T-helper 9 cell (primary cell): ENCODE measurements at places on chromosomes 7 and 10.

DNA sequence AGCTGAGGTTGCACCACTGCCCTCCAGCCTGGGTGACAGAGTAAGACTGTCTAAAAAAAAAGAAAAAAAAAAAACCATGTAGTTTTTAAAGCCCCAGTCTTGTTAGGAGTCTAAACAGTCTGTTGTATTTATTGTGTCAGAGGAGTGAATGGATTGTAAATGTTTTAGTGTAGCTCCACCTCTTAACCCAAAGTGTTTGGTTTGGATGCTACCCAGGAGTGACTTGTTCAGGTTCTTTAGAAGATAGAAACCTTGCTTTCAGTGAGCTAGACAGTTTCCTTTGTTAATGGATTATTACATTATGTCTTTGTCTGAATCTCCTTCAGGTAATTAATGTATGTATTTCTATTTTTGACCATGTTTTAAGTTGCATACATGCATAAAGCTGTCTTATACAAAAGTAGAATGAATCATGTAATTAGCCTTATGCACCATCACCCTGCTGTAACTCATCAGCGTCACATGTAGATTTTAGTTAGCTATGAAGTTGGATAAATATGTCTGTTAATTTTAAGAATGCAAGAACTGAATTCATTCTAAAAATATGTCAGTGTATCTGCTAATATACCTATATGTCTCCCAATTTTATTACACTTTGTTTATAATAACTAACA lies 97.7 kb downstream of the TAF3 start:
- DNase-seq: no peak

DNA sequence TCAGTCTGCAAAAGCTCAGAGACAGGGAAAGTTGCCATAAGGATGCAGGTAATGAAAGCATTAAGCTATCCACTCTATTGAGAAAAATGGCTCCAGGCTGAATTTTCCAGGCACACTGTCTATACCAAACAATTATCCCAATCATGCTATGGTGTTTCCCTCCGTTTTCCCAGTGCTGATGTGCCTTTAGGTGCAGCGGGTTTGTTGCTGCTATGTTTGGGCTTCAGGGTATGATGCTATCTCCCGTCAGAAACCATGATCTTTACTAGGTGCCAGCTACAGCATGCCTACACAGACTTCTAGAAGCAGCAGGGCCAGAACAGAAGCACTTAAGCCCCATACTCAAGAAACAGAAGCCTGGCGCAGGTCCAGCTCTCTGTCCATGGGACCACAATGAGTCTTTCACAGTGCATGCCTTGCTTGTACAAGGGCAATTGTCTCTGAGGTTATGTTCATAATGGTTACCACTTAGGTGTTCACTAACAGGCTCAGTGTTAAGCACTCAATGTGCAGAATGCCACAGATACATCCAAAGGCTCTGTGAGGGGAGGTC lies 19.4 kb downstream of the STEAP1B start:
- DNase-seq: no peak

DNA sequence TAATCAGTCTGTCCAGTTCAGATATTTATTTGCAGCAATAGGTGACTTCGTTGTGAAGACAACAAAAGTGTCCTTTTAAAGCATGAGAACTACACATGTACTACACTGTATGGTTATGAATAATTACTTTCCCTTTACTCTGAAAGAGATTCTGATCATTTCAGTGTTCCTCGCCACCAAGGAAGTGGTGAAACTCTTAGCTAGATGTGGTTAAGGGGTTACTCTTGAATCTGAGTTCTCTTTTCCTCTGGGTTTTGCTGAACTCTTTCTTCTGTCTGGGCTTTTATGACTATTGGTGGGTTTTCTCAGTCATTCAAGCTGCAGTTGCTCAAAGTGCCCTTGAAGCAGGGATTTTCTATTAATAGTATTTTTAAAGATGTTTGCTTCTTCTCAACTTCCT lies 127.9 kb upstream of the SEM1 start:
- DNase-seq: no peak

GRCh38 chr7:106070201-106070551 lies 41.9 kb downstream of the SYPL1 start:
- no peak for DNase-seq

DNA sequence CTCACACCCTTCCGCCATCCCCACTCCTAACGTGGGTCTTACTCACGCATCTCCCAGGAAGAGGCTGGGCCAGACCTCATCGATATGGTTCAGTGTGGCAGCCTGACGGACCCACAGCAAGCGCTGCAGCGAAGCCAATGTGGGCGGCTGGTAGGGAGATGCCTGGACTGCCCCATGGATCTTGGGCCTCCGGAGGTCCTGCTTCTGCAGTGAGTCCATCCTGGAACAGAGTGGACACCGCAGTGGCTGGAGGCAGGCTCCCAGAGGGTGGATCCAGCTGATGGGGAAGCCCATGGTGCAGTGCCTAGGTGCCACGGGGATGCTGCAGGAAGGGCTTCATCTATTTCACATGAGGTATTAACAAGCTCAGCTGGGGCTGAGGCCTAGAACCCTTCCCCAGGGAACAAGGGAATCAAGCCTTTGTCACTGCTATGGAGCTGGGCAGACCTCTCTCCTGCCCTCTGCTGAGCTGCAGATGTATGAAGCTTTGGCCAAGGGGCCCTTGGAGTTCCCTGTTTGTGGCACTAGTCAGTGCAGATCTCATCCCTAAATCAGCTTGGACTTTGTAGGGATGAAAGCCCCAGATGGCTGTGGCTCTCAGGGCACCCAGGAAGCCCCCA lies 13.7 kb upstream of the SAMD8 start:
- no peak for DNase-seq

GRCh38 chr10:118470470-118470869 lies 125.0 kb downstream of the PRLHR start:
- no peak for DNase-seq

DNA sequence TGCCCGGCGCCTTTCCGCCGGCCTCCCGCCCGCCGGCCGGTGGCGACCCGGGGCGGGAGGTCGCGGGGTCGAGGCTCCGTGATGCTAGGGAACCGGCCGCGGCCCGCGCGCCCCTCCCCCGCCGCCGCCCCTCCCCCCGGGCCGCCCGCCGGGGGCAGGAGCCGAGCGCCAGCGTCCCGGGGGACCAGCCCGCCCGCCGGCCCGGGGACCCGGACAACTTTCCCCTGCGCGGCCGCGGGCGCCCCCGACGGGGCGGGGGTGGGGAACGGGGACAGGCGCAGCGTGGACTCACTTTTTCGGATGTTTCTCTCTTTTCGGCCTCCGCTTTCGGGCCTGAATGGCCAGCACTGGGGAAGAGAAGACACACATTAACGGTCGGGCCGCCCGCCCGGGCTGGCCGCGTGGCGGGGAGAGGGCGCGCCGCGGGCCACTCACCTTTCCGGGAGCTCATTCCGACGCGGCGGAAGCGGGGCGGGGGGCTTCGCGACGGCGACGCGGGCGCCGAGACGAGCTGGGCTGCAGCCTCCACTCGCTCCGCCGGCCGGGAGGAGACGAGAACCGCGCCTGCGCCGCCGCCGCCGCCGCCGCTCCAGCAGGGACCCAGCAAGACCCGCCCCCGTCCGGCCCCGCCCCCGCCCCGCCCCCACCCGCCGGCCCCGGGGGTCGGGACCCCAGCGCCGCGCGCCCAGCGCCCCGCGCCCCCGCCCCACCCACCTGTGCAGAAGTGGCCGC lies at the start of gene SRPK2:
Gene SRPK2, minus strand, starts transcription at position 566 of the 732 bp plus-strand sequence.
- DNase-seq: peak; percentile 64

DNA sequence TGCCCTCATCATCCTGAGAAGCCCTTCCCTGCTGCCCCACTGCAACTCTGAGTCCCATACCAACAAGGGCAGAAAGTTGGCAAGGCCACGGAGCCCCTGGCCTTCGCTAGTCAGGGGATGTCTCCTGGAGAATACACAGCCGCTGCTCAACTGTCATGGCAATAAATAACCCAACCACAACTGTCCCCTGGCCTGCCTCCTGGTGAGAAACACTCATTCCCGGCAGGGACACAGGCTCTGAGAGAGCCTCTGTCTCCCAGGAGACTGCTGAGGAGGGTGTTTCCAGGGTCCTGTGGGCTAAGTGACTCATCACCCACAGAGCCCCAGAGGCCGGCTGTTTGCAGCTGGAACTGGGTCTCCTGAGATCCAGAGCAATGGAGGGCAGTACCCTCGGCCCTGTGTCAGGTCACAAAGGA lies 354.1 kb downstream of the TNS3 start:
- DNase-seq: no peak

GRCh38 chr10:79346012-79346340 lies 1.3 kb upstream of the PPIF start:
- DNase-seq: no peak

GRCh38 chr10:80532571-80532970 lies 5.1 kb upstream of the SH2D4B start:
- no peak for DNase-seq

- DNase-seq: peak; percentile 12
Observed at GRCh38 chr7:106542550-106543220, 118.3 kb downstream of the CCDC71L start.

DNA sequence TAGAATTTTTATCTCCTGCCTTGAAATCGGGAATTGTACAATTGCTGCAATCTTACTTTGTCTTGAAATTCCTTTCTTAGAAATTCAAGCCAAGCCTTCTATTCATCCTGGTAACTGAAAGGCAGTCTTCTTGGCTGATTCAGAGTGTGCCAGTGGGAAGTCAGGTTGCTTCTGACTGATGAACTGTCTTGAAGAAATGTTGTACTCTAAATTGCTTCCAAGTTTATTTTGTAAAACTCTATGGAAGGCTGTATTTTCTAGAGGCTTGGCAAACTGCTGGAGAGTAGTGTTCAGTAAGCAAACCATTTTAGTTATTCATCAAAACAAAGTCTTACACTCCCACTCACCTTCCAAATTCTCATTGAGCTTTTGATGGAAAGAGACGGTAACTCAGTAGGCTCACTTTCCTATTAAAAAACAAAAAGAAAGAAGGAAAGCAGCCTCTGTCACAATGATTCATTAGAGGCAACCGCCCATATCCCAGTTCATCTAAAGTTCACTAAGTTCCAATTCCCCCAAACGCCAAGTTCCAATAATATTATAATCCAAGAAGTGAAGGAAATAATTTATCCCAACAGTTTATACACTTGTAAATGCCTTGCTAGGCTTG lies 187.9 kb upstream of the MALRD1 start:
- DNase-seq: no peak

DNA sequence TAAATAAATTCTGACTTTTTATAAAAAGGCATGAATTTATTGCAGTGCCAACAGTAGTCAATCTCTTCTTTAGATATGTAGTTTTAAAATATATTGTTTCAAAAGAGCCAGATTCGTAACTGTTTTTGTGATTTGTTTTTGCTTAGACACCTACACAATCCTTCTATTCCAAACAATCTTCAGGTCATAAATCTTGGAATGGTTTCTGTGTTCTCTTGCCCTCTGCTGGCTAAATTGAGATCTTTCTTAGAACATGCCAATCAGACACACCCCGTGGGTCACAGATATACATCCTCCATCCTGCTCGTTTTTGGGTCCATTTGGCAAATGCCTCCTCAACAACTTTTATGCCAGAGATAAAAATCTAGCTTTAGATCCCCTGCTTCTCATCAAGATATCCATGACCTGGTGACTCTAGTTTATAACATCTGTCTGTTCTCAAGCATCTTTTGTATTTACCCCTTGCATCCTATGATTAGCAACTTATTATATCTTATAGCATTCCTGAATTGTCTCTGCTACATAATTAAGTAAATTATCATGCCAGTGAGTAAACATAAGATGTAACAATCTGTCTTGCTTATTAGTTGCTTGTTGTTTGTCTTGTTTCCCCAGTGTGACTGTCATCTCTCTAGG lies 35.3 kb upstream of the IFRD1 start:
- no peak for DNase-seq

- DNase-seq: no peak
Observed at GRCh38 chr7:158409816-158410330, 177.8 kb downstream of the PTPRN2 start.

- DNase-seq: no peak
Observed at GRCh38 chr7:139297795-139298194, 43.3 kb upstream of the FMC1 start.

- no peak for DNase-seq
Observed at GRCh38 chr10:121106611-121107010, 255.4 kb downstream of the WDR11 start.

- no peak for DNase-seq
Observed at GRCh38 chr7:45625714-45626440, 51.7 kb downstream of the ADCY1 start.

DNA sequence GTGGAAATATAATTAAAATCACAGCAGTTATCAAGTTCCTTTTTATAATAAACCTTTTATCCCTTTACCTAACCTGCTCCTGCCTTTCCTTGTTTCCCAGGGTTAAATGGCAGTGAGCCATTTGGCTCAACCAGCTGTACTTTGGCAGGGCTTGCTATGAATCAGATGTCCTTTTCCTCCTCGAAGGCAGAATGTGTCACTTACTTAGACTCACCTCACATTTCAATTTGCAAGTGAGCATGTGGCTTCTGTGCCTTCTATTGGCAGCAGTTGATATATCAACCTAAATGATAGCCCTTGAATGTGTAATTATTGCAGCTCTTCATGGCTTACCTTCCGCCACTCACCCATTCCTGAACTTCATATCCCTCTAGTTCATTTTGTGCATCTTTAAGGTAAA lies 301.7 kb downstream of the CSTF2T start:
- no peak for DNase-seq

DNA sequence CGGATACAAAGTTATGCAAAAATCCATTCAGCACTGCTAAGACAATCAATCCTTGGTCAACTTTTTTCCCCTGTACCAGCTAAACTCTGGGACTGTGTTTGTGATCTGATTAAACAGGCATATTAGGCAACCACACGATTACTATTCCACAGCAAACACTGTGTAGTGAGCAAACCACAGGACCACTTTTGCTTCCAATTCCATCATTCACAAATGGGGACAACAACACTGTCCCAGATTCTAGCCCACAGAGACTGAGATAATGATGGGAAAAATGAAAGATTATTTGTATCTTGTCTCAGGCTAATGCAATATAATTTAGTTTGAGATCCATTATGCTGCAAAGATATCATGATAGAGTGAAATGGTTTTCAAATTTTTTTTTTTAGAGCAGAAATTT lies 163.7 kb upstream of the AOAH start:
- DNase-seq: no peak

GRCh38 chr7:27897441-27897847 lies 157.5 kb downstream of the TAX1BP1 start:
- DNase-seq: no peak

- no peak for DNase-seq
Observed at GRCh38 chr10:95559896-95560277, 1.3 kb downstream of the SORBS1 start.

DNA sequence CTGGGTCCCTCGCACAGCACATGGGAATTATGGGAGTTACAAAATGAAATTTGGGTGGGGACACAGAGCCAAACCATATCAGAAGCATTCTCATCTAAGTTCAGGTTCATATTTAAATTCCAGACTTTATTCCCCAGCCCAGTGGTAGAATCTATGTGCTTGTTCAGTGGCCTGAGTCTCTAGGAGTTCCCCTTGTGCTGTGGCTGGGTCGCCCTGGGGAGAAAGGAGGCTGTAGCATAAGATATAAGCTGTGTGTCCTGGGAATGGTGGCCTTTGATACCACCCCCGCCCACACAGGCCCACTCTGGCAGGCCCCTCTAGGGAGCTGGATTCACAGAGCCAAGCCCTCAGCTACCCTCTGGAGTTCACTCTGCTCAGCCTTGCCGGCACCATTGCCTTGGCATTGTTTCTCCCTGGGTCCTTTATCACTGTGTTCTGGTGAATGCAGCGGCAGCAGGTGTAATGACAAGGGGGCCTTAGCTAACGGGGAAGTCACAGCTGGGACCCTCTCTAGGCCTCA lies 64.2 kb downstream of the MINDY4 start:
- DNase-seq: no peak

- no peak for DNase-seq
Observed at GRCh38 chr7:25882151-25882773, 269.7 kb upstream of the NFE2L3 start.

- no peak for DNase-seq
Observed at GRCh38 chr7:26792576-26792975, 71.8 kb downstream of the SKAP2 start.

- DNase-seq: no peak
Observed at GRCh38 chr7:40859076-40859475, 724.3 kb downstream of the SUGCT start.
